Ovary (tissue), 10 donors: ENCODE measurements at places on chromosomes 13 and 19.

DNA sequence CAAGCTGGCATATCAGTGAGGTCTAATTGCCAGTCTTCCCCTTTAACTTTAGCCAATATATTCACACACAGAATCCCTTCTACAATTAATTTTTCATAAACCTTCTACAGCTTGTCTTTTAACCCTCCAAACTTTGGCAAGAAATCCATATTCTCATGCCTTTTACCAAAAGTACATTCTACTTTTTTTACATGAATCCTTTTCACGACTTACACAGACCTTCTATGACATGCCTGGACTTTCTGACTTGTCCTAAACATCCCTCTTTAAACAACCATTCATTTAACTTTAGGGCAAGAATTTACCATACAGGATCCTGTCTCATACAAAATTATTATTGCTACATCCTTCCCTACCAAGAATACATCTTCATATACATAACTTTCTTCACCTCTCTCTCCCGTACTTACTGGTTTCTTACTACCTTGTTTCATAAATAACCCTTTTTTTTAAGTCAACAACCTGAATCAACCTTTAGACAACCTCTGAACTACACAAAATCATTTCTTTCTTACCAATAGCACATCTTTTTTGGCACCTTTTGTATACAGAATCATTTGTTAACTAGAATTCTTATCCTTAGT is 23.5 kb downstream of the ZNF544 start:
- DNase-seq, result no peak

GRCh38 chr13:101384929-101385328 is 31.4 kb downstream of the NALCN start:
- no peak for DNase-seq

DNA sequence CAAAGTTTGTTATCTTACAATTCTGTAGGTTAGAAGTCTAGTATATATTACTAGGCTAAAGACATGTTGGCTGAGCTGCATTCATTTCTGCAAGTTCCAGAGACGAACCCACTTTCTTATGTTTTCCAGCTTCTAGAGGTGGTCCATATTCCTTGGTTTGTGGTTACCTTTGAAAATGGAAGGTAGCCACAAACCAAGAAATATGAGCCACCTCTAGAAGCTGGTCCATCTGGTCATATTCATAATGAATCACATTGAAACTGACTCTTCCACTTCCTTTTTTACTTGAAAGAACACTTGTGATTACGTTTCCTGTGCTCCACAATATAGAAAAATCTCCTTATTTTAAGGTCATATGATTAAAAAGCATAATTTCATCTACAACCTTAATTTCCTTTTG is 943.0 kb upstream of the PCDH9 start:
- no peak for DNase-seq

DNA sequence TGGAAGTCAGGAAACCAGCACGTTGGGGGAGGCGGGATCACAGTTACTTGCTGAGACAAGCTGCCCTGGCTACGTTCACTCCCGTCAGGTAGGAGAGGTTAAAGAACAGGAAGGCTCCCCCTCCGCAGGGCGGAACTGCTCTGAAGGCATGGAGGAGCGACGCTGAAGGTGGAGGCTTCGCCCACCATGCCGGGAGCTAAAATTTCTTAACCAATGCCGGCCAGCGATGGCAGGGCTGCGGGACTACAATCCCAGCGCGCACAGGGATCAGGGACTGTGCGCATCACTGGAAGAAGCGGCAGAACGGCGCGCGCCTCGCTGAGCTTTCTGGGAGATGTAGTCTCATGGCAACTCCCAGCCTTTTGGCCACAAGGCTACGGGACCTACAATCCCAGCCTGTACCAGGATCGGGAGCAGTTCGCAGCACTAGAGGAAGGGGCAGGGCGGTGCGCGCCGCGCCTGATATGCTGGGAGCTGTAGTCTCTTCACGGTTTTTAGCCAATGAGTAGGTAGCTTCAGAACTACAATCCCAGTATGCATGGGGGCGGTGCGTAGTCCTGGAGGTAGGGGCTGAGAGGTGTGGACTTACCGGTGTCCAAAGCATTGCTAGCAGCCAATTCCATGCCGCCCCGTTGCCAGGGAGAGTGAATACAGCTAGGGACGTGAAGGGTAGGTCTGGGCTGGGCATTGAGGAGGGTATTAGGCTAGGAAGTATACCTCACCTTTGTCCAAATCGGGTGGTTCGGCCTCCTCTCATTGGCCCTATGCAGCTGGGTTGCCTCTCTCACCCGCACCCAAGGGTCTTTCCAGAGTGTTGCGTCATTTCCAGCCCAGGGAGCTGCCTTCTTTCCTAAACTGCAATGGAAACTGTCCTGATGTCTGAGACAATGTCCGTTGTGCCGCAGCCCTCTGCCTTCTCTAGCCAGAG is 12.8 kb upstream of the ZNF682 start:
- peak; percentile 90 for DNase-seq

GRCh38 chr19:2332341-2333026 is 4.0 kb downstream of the SPPL2B start:
- DNase-seq, result no peak

GRCh38 chr13:94713561-94714182 is 1.3 kb upstream of the SOX21 start:
- no peak for DNase-seq

GRCh38 chr13:113082198-113083021 is 23.2 kb upstream of the F7 start:
- no peak for DNase-seq

GRCh38 chr19:48660852-48661710 is 11.7 kb downstream of the NTN5 start:
- peak; percentile 88 for DNase-seq

GRCh38 chr19:21321996-21322395 is 7.2 kb downstream of the ZNF708 start:
- DNase-seq, result no peak

GRCh38 chr19:55353803-55354697 is 469 bp downstream of the COX6B2 start:
- DNase-seq, result peak; percentile 67

DNA sequence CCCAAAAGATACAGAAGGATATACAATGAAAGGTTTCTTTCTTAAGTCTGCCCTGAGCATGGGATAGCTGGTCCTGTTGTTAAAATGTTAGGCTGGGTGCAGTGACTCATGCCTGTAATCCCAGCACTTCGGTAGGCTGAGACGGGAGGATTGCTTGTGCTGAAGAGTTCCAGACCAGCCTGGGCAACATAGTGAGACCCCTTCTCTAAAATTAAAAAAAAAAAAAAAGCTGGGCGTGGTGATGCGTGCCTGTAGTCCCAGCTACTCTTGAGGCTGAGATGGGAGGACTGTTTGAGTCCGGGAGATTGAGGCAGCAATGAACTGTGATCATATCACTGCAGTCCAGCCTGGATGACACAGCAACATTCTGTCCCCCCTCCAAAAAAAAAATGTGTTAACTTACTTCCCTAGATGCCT is 52.5 kb upstream of the SHKBP1 start:
- DNase-seq, result no peak

DNA sequence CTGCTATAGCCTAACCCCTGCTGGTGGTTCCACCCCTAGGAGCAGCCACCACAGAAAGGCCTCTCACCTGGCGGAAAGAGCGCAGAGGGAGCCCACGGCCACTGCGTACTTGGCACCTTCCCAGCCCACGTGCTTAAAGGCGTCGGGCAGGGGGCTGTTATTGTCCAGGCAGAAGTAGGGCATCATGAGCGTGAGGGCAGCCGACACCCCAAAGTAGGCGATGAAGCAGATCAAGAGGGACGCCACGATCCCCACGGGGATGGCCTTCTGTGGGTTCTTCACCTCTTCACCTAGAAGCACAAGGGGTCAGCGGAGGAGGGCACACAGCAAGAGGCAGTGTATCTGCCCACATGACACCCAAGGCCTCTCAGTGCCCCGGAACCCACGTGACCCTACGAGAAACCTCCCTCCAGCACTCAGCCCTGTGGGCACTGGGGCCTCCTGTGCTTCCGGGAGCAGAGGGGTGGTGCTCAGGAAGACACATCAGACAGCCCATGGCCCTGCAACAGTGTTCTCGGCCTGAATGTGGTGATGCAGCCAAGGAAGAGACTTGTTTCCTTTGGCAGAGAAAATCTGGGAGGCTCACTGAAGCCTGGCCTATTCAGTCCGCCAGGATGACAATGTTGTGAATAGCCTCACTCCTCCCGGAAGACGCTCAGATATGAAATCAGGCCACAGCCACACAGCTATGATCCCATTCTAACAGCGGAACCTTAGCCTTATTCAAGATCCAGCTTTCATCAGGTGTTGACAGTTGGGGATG is 72.1 kb downstream of the SLC7A1 start:
- no peak for DNase-seq

DNA sequence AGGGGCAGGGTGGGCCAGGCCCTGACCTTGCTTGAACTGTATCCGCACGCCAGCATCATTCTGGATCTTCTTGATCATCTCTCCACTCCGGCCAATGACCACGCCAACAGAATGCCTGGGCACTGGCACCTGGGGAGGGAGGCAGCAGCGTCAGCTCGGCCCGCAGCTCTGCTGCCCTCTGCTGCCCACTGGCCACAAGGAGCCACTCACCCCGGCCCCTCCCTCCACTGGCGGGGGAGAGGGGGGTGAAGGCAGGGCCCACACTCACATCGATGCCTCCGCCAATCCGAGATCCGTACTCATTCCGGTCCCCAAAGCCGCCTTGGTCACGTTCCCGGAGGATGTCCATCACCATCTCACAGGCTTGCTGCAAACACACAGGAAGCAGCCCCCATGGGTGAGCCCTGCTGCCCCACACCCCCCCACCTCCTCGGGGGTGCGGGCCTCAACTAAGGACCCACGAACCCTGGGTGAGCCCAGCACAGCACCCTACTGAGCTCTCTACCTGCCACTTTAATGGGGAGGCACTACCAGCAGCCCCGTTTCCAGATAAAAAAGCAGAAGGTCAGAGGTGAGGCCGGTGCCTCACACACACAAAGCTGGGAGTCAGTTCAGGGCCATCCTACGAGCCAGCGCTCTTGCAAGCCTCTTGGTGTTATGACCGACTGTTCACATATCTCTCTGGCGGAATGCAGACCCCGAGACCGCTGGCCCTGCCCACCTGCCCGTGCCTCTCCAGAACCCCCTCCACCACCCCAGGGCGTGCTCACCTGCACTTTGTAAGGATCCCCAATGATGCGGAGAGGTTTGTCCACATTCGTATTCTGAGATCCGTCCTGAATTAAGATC is 6.7 kb downstream of the KHSRP start:
- DNase-seq, result no peak

DNA sequence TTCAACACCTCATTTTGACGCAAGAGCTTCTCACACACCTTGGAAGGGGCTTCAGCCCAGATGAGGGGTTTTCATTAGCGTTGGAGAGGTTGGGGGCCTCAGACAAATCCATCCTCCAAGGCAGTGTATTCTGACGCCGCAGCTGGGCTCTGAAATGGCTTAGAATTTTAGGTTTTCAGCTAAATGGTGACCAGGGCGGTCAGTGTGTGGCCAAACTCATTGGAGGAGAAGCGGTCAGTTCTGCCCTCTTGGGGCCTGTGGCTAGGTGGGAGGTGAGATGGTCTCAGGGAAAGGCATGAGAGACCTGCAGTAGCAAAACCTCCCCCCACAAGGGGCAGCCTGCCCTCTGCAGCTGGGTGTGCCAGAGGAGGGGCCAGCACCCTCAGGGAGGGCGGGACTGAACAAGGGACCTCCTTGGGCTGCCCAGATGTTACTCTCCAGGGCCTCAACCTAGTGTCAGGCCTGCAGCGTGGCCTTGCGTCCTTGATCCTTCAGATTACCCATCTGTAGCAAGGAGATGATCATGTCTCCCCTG is 155.8 kb downstream of the URI1 start:
- no peak for DNase-seq

- DNase-seq, result no peak
Measured at GRCh38 chr19:14012378-14012915, 6.3 kb upstream of the RFX1 start.

GRCh38 chr19:45779231-45780145 is 2.8 kb downstream of the DMPK start:
- peak; percentile 95 for DNase-seq

- DNase-seq, result no peak
Measured at GRCh38 chr13:34681405-34681955, 260.6 kb upstream of the NBEA start.
